ENCODE measurements at places on chromosomes 7 and 10. TPM values are rescaled to one million over a fixed set of nuclear protein-coding genes. Genes with fewer than 3 reads are reported as not detected.

DNA sequence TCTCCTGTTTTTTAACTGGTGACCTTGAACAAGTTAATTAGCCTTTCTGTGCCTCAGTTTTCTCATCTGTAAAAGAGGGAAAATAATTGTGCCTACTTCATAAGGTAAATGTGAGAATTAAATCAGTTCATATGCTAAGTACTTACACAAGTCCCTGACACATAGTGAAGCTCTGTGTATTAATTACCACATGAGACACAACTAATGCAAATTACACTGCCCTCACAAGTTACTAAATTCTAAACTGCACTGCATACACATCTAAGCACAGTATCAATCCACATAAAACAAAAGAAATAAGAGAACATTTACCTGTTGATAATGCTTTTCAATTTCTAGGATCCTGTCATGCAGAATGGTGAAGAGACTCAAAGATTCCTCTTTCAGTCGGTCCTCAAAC lies 22.5 kb downstream of the C10orf67 start:
- H3K36me3 ChIP-seq: no peaks in the 10 kb centered on the region
- no peak overlapping the region for H3K4me3 ChIP-seq

GRCh38 chr7:33143996-33144718 lies 14.8 kb downstream of the BBS9 start:
- no peak for DNase-seq
- no peaks in the 10 kb centered on the region for H3K36me3 ChIP-seq
- H3K4me1 ChIP-seq: peaks cover 4% of the 10 kb centered on the region
- no peaks in the 10 kb centered on the region for H3K27me3 ChIP-seq
- H3K27ac ChIP-seq: no peak overlapping the region

- no peaks in the 10 kb centered on the region for H3K36me3 ChIP-seq
- H3K4me1 ChIP-seq: no peaks in the 10 kb centered on the region
- no peak for DNase-seq
These were observed 119.1 kb downstream of the HIP1 start for GRCh38 chr7:75619636-75620035.

DNA sequence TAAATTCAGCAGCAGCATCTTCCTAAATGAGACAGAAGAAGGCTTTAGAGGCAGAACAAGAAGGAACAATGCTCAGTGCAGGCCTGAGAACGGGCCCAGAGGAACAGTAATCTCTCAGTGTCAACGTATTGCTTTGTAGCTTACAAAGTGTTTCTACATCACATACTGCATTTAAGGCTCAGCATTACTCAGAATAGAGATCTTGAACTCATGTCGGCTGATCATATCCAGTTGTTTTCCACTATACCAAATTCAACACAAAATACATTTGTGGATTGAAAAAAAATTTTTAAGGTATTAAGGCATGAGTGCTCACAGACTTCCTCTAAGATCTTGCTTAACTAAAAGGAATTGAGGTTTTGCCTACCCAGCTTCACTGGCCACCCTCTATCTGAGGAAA lies 325.1 kb downstream of the HPSE2 start:
- DNase-seq: no peak
- H3K27me3 ChIP-seq: no peaks in the 10 kb centered on the region
- H3K27ac ChIP-seq: no peak overlapping the region

GRCh38 chr7:91434836-91435235 lies 170.6 kb downstream of the FZD1 start:
- no peaks in the 10 kb centered on the region for H3K27me3 ChIP-seq
- no peak for DNase-seq
- H3K4me1 ChIP-seq: no peaks in the 10 kb centered on the region
- no peaks in the 10 kb centered on the region for H3K36me3 ChIP-seq

DNA sequence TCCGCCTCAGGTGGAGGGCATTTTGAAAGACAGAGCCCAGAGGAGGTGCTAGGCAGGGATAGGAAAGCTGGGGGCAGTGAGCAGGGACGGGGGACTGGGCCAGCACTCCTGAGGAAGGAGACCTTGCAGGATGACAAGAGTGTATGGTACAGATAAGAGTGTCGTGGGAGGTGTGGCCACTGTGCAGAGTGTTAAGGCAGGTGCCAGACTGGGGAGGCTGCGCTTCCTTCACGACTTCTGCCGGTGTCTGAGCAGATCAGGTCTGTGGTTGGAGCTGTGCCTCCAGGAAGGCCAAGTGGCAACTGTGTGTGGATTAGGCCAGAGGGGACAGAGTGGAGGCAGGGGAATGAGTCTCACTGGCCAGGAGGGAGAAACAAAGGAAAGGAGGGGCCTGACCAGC lies 161.7 kb downstream of the HIBADH start:
- H3K36me3 ChIP-seq: no peaks in the 10 kb centered on the region
- DNase-seq: no peak
- H3K27ac ChIP-seq: no peak overlapping the region
- H3K27me3 ChIP-seq: no peaks in the 10 kb centered on the region
- H3K4me1 ChIP-seq: no peaks in the 10 kb centered on the region

DNA sequence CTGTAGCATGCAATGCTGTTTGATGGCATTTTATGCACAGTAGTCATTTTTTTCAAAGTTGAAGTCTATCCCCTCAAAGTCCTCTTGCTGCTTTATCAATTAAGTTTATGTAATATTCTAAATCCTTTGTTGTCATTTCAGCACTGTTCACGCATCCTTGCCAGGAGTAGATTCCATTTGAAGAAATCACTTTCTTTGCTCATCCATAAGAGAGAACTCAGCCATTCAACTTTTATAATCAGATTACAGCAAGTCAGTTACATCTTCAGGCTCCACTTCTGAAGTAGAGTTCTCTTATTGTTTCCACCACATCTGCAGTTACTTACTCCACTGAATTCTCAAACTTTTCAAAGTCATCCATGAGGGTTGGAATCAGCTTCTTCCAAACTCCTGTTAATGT lies 32.3 kb downstream of the SDHAF3 start:
- H3K27me3 ChIP-seq: no peaks in the 10 kb centered on the region
- no peaks in the 10 kb centered on the region for H3K4me1 ChIP-seq
- no peak overlapping the region for H3K27ac ChIP-seq
- no peak for DNase-seq
- no peak overlapping the region for H3K4me3 ChIP-seq
- no peaks in the 10 kb centered on the region for H3K36me3 ChIP-seq

DNA sequence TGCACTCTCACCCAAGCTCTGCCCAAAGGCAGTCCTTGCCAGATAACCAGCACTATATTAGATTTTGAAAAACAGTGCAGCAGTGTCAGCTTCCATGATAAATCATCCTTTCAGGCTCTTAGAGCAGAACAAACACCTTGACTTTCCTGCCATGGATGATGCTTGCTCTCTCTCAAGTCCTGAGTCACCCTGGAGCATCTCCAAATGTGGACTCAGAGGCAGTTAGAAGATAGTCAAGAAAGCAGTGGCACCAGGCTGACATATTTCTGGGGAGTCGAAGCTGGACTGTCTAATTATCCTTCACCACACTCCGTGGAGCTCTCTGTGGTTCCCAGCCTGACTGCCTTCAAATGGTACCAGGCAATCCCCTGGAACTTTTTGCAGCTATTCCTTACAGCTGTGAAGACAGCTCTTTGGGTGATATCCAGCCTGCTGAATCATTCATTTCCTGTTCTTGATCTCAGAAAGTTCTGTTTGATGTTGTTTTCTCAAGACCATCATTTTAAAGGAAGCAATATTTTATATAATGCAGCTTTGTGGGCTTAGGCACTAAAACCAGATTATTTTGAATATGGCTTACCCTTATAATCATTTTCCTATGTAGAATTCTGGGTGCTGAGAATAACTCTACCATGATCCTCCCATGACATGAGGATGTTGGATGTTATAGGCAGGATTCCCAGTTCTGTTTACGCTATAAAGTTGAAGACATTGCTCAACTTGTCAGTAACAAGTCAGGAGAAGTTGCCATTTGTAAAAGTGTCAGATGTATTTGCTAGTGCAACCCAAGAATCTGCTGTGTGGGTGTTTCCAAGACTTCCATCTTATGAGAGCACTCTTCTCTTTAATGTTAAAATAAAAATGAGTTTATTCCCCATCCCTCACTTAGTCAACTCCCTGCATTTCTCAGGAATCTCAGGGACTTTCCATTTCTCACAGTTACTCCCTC lies 233.8 kb downstream of the C7orf25 start:
- no peaks in the 10 kb centered on the region for H3K4me1 ChIP-seq
- H3K27ac ChIP-seq: no peak overlapping the region
- no peaks in the 10 kb centered on the region for H3K36me3 ChIP-seq

- no peaks in the 10 kb centered on the region for H3K36me3 ChIP-seq
- no peak overlapping the region for H3K4me3 ChIP-seq
- no peak overlapping the region for H3K27ac ChIP-seq
- no peak for DNase-seq
- no peaks in the 10 kb centered on the region for H3K27me3 ChIP-seq
These were observed 222.4 kb upstream of the PFKP start for GRCh38 chr10:2844925-2845324.

DNA sequence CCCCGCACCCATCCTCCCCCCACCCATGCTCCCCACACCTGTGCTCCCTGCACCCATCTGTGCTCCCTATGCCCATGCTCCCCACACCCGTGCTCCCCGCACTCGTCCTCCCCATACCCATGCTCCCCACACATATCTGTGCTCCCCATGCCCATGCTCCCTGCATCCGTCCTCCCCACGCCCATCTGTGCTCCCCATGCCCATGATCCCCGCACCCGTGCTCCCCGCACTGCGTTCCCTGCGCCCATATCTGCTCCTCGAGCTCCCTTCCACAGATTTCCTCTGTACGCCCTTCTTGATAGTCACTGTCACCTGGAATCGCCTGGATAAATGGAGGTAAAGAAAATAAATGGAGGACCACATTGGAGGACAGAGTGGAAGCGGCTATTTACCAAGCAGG lies 9.9 kb downstream of the DIP2C start:
- DNase-seq: peak; percentile 28
- no peak overlapping the region for H3K27ac ChIP-seq
- no peaks in the 10 kb centered on the region for H3K36me3 ChIP-seq
- no peak overlapping the region for H3K4me3 ChIP-seq
- no peaks in the 10 kb centered on the region for H3K4me1 ChIP-seq

DNA sequence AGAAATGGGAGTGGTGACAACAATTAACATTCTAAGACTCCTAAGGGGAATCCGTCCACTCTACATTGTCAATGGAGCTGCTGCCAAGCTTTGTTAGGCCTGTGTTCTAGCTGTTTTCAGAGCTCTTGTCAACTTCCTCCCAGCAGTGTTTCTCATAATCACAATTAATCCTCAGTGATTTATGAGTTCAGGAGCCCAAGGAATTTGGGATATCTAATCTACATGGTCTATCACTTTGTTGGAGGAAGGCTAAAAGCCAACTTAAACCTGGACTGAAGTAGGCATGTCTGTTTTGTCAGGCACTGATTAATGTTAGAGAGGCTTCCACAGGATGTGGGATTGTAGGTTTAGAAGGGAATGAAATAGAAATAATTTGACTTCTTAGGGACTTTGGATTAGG lies 10.2 kb upstream of the OR2F2 start:
- no peak overlapping the region for H3K4me3 ChIP-seq
- H3K27ac ChIP-seq: no peak overlapping the region
- H3K4me1 ChIP-seq: no peaks in the 10 kb centered on the region
- no peaks in the 10 kb centered on the region for H3K27me3 ChIP-seq

- no peaks in the 10 kb centered on the region for H3K36me3 ChIP-seq
- H3K27ac ChIP-seq: no peak overlapping the region
- no peak for DNase-seq
- no peaks in the 10 kb centered on the region for H3K4me1 ChIP-seq
- no peaks in the 10 kb centered on the region for H3K27me3 ChIP-seq
These were observed 20.9 kb upstream of the TTYH3 start for GRCh38 chr7:2610898-2611297.

The GRID2IP gene
- 0.39 TPM for total RNA-seq

The ADAM12 gene
- total RNA-seq: 9.4 TPM

The TMEM196 gene
- 0.30 TPM for total RNA-seq

The GJD4 gene
- total RNA-seq: not detected

The ADAM8 gene
- 17.0 TPM for total RNA-seq

Data from aorta (tissue), 5 donors.